NCI-H1436 (cell line): ENCODE measurements at places on chromosomes 1 and 21.

GRCh38 chr1:111516005-111516535 is 12.6 kb upstream of the ADORA3 start:
- no peak for DNase-seq

GRCh38 chr21:16193496-16194094 is 463.8 kb downstream of the USP25 start:
- DNase-seq, result no peak

DNA sequence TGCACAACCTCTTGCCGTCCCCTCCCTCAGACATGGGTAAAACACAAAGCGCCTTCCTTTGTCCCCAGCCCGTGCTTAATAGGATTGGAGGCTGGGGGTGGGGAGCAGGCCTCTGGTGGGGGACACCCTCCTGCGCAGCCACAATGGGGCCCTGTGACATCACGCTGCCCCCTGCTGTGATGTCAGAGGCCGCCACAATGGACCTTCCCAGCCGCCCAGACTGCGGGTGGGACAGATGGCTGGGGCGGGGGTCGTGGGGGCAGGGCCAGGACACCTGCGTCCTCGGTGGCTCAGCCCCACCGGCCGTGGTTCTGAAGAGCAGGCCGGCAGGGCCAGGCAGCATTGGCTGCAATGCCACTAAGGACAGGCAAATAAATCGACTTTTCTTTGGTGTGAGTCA is 39.9 kb downstream of the EPHA2 start:
- no peak for DNase-seq

DNA sequence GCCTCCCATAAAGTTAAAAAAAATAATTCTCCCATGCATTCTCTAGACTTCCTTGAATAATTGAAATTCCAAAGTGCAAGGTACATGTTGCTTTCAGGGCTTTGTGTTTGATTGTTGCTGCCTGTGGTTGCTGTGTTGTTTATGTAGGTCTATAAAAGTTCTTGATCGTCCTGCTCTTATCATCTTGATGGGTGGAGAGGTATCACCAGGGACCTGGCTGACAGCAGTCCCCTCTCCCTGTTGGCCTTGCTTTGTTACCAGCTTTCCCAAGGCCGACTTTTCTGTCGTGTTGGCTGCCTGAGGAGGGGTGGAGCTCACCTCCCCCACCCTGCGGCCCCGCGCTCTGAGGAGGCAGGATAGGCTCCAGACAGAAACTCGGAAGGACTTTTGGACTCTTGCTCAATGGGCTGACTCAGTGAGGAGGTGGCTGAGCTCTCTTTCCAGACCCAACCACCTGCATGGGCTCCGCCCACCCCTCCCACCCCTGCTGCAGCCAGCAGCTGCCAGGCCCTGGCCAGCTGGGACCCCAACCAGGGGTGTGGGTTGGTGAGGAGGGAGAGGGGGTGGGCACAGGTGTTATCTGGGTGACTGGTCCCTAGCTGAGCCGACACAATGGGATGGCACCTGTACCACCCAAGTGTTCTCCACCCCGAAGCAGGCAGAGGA is 2.0 kb downstream of the INAVA start:
- DNase-seq, result no peak

GRCh38 chr1:162663589-162664106 is 31.4 kb downstream of the DDR2 start:
- no peak for DNase-seq

- no peak for DNase-seq
Observed at GRCh38 chr1:32741413-32742198, 39.0 kb upstream of the SYNC start.

- no peak for DNase-seq
Observed at GRCh38 chr1:170669586-170670530, 5.9 kb downstream of the PRRX1 start.

- no peak for DNase-seq
Observed at GRCh38 chr1:41794031-41794430, 124.7 kb downstream of the HIVEP3 start.

- no peak for DNase-seq
Observed at GRCh38 chr1:64942675-64943074, 23.7 kb downstream of the JAK1 start.

- no peak for DNase-seq
Observed at GRCh38 chr21:33770542-33770941, 128.2 kb downstream of the ITSN1 start.

GRCh38 chr21:26798856-26799751 is 46.1 kb downstream of the ADAMTS1 start:
- DNase-seq, result no peak

- no peak for DNase-seq
Observed at GRCh38 chr21:32061729-32062128, 188.9 kb downstream of the HUNK start.

DNA sequence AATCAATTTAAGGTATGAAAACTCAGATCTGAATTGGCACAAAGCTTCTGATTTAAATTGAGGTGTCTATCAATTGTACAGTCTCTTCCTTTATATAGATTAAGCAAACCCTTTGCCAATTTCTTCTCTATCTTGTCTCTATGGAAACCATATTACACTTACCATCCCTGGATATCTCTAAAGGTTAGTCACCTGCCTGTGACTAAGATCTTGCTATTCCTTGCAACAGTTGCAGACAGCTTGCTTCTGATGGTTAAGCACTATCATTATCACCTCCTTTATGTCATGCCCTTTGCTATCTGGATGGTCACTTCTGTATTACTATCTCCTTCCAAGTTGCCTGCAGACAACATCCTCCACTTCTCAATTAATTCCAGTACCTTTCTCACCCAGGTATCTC is 998.6 kb upstream of the B3GALT2 start:
- no peak for DNase-seq

DNA sequence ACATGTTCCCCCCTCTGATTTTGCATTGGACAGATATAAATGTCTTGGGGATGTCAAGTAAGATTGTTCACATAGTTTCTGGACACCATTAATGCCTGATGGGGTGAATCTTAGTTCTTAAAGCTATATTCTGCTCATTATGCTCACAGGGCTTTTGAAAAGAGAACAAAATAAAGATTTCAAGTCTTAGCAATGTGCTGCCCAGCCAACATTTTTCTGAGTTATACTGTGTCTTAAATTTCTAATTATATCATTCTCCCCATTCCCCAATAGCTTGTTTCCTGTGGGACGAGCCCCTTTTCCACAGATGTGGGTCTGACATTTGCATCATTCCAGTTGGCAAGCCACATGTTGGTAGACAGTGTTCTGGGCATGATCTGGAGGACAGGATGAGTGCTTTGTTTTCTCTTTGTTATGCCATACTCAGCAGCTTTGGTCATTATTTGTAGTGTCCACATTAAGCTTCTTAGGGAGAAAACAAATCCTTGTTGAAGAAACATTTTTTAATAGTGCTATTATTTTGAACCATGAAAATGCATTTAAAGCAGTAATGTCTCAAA is 32.8 kb downstream of the MTARC1 start:
- no peak for DNase-seq

GRCh38 chr1:163674236-163674635 is 352.5 kb downstream of the NUF2 start:
- no peak for DNase-seq

DNA sequence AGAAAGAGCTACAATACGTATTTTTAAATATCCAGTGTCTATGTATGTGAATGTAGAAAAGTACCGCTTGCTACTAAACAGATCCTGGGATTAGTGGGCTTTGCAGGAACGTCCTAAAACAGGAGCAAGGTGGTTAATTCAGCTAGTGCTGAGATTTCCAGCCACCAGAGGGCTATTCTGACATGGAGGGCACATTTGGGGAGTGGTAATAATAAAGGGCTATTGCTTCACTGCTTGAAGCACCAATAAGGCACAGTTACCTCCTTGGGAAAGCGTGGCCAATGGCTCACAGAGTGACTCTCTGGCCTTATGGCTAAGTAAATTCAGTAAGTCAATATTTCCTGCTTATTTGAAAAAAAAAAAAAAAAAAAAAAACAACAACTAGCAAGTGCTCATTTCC is 152.4 kb downstream of the GABPA start:
- DNase-seq, result no peak

DNA sequence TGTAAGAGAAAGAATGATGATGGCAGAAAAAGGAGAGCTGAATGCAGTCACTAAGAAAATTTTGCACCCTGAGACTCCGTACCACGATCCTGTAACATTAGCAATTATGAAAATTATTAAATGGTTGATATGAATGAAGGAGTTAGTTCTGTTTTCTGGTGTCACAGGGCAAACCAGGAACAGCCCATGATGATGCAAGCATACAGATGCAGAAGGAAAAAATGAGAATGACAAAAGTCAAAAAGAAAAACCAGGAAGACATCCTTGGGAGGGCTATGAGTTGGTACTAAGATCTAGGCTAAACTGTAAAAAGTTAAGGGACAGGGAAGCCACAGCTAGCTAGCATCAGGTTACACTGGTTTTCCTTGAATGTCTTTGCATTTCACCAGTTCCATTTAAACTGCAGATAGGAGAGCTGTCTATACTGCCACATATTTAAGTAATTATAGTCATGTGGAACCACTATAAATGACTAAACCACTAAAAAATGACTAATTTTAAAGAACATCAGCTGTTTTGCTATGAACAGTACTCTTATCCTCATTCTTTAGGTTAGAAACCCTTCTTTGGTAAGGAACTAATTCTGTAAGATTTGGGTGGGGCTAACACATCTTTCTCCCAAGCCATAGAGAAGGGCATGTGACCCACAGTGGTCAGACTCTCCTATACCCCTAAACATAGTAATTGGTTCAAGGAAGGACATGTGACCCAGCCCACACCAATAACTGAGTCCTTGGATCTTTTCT is 11.4 kb downstream of the DOCK7 start:
- DNase-seq, result no peak
